ENCODE measurements at places on chromosomes 1 and 21. TPM values are rescaled to one million over a fixed set of nuclear protein-coding genes. Genes with fewer than 3 reads are reported as not detected.

GRCh38 chr1:240210026-240210425, 118.3 kb downstream of the FMN2 start:
- H3K27ac ChIP-seq, result no peak overlapping the region
- no peak for DNase-seq
- no peaks in the 10 kb centered on the region for H3K27me3 ChIP-seq
- H3K36me3 ChIP-seq, result peaks cover 3% of the 10 kb centered on the region
- peaks cover 14% of the 10 kb centered on the region for H3K4me1 ChIP-seq
- H3K4me3 ChIP-seq, result no peak overlapping the region

DNA sequence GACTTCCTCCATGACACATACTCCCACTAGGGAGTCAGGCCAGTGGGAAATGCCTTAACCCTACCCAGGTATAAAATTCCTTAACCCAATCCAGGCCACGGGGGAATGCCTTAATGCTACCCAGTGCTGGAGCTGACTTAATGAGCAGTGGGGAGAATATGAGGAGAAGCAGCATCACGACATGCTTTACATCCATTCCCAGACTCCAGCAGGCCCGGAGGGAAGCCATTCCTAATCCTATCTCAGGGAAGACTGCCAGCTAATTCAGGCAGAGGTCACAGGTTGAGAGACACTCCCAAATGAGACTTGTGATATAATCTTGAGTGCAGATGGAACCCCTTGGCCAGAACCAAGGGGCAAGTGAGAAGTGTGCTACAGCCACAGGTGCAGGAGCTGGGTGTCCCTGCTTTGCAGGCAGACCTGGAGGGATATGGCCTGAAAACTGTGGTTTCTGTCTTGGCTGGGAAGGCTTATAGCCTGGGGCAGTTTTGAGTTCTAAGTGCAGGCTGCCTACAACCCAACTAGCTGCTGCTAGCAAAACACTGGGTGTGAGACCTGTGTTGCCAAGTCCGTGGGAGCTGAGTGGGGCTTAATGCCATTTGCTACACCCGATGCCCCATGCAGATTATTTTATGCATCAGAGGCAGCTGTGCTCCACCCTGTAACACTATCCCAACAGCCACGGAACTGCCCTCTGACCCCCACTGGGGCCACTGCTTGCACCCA, 45.1 kb upstream of the GUCA2A start:
- no peak for DNase-seq
- no peak overlapping the region for H3K4me3 ChIP-seq
- no peaks in the 10 kb centered on the region for H3K27me3 ChIP-seq
- peaks cover 15% of the 10 kb centered on the region for H3K4me1 ChIP-seq

DNA sequence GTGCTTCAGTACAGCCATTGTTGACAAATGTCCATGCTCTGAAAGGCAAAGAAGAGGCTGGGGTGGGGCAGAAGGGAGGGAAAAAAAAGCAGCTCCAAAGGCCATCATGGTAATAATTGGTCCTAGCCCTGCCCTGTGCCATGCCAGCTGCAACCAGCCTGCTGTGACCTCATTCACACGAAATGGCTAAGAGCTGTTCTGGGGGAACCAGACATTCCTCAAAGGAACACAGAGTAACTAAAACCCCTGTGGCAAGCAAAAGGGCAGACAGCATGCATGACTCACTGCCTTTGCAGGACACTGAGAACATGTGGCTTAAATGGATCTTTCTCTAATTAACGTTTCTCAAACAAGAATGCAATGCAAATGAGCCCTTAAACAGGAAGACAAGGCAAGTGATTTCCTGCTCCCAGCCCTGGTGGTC, 42.3 kb downstream of the STYXL2 start:
- no peak for DNase-seq
- no peaks in the 10 kb centered on the region for H3K4me1 ChIP-seq
- no peaks in the 10 kb centered on the region for H3K27me3 ChIP-seq
- H3K27ac ChIP-seq, result no peak overlapping the region

- H3K36me3 ChIP-seq, result no peaks in the 10 kb centered on the region
- no peak for DNase-seq
- no peak overlapping the region for H3K27ac ChIP-seq
- no peak overlapping the region for H3K4me3 ChIP-seq
- H3K27me3 ChIP-seq, result no peaks in the 10 kb centered on the region
Observed at GRCh38 chr1:185880779-185881333, 146.7 kb downstream of the HMCN1 start.

The DPT gene
- total RNA-seq, result 519 TPM

The NEXN gene
- 107 TPM for total RNA-seq

The ZNF695 gene
- not detected for total RNA-seq

DNA sequence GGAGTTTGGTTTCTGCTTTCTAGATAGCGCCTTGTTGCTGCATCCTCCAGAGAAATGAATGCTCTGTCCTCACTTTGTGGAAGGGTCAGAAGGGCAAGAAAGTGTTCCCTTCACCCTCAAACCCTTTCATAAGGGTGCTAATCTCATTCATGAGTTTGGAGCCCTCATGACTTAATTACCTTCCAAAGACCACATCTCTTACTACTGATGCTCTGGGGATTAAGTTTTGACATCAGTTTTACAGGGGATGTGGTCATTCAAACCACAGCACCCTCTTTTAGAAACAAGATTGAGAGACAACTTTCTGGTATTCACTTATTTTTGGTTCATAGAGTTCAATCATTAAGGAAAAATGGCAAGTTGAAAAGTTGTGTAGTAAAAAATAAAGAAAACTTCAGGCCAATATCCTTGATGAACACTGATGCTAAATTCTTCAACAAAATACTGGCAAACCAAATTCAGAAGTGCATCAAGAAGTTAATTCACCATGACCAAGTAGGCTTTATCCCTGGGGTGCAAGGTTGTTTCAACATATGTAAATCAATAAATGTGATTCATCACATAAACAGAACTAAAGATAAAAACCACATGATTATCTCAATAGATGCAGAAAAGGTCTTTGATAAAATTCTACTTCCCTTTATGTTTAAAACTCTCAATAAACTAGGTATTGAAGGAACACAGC, 442.1 kb downstream of the PTBP2 start:
- no peaks in the 10 kb centered on the region for H3K36me3 ChIP-seq
- DNase-seq, result no peak
- no peaks in the 10 kb centered on the region for H3K27me3 ChIP-seq
- no peak overlapping the region for H3K4me3 ChIP-seq

DNA sequence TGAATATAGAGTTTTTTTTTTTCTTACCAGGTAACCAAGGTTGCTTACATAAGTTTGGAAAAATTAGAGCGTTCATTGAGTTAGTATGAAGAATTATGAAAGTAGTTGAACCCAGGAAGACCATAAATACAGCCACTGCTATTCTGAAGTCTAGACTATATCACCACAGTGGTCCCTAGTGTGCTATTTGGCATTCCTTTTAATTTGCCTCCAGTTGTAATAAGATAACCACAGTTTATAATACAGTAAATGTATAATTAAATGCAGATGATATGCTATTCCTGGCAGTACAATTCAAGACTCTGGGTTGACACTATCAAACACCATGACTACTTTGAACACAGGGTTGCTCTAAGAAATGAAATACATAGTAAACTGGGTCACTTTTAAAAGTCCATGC, 270.5 kb downstream of the BRINP2 start:
- no peak overlapping the region for H3K4me3 ChIP-seq
- no peak for DNase-seq
- H3K4me1 ChIP-seq, result no peaks in the 10 kb centered on the region
- H3K27ac ChIP-seq, result no peak overlapping the region

DNA sequence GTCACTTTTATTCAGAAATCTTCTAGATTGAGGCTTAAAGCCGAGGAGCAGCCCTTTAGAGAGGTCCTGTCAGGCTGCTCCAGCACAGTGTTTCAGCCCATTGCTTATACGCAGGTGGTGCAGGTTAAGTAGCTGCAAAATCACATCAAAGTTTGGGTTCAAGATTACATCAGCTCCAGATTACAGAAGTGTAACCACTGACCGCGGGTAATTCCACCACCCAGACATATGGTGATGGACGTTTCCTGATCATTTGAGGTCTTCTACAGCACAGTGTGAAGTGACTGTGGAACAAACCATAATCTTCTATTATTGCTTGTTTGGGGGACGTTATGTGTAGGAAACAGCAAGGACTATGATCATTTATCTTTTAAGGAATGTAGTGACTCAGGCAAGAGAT, 11.8 kb downstream of the C1orf115 start:
- no peak overlapping the region for H3K27ac ChIP-seq
- H3K4me3 ChIP-seq, result no peak overlapping the region
- DNase-seq, result no peak

The SYPL2 gene
- total RNA-seq, result 4.3 TPM

DNA sequence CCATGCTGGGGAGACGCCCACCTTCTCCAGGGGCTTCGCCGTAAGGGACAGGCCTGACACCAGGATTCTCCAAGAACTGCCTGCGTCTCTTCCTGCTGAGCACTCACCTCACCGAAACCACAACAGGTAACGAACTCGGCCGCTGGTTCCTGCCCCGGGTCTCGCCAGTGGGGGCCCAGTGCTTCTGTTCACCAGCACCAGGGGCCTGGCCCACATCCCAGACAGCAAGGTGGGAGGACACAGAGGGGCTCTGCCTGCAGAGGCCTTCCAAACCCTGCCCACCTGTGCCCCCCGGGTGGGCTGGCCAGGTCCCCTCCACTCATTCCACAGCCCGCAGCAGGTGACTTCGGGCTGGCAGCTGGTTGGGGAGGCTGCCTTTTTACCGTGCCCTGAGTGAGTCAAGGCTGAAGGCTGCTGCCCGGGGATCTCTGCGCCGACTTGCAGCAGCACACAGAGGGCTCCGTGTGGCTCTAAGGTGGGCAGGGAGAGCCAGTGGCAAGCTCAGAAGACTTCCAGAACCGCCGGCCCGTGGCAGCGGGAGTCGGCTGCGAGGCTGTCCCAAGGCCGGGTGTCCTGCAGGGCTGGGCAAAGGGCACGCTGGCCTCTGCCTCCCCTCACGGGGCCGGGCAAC, 14.7 kb upstream of the COL18A1 start:
- H3K4me3 ChIP-seq, result no peak overlapping the region
- H3K27me3 ChIP-seq, result no peaks in the 10 kb centered on the region
- H3K27ac ChIP-seq, result no peak overlapping the region
- peaks cover 14% of the 10 kb centered on the region for H3K4me1 ChIP-seq

The F13B gene
- not detected for total RNA-seq

DNA sequence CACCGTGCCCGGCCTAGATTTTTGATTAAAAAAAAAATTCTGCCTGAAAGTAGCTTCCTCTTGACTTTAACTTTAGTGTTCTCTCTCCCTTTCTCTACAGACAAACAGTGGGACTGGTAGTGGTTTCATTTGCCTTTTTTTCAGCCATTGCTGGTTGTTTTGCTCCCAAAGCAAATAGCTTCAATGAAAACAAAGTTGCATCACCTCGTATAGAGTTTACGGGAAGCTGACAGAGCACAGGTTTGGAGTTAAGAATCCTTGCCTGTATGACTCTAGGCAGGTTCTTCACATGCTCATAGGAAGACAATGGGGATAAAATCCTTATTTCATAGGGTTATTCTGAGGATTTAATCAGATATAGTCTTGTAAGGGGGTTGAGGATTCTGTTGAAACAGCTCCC, 21.6 kb downstream of the AADACL4 start:
- H3K4me1 ChIP-seq, result no peaks in the 10 kb centered on the region
- no peak for DNase-seq
- H3K27ac ChIP-seq, result no peak overlapping the region
- H3K36me3 ChIP-seq, result no peaks in the 10 kb centered on the region
- H3K27me3 ChIP-seq, result no peaks in the 10 kb centered on the region

GRCh38 chr1:97196825-97197516, 475.4 kb downstream of the PTBP2 start:
- no peaks in the 10 kb centered on the region for H3K4me1 ChIP-seq
- no peak overlapping the region for H3K27ac ChIP-seq
- no peaks in the 10 kb centered on the region for H3K36me3 ChIP-seq
- DNase-seq, result no peak

DNA sequence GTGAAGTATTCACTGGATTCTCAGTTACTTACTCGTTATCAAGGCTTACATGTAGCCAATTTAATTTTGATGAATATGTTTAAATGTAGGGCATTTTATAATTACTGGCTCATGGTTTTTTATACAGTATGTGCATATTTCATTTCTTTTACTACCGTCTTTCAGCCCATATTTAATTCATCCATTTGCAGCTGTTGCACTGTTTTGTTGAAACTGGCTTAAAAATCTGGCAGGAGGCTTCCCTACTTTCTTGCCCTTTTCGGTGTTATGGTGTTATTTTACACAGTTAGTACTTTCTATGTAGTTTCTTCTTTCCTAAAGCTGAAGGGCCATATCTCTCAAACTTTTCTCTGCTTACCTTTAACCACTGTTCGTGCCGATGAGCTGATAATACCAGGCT, 54.2 kb downstream of the ITSN1 start:
- H3K27me3 ChIP-seq, result no peaks in the 10 kb centered on the region
- no peak overlapping the region for H3K27ac ChIP-seq
- H3K4me3 ChIP-seq, result no peak overlapping the region
- no peak for DNase-seq
- peaks cover 27% of the 10 kb centered on the region for H3K4me1 ChIP-seq
- H3K36me3 ChIP-seq, result no peaks in the 10 kb centered on the region

- peaks cover 3% of the 10 kb centered on the region for H3K4me1 ChIP-seq
- H3K36me3 ChIP-seq, result no peaks in the 10 kb centered on the region
- H3K4me3 ChIP-seq, result no peak overlapping the region
- H3K27ac ChIP-seq, result no peak overlapping the region
Observed at GRCh38 chr1:46039571-46040052, 92.8 kb downstream of the PIK3R3 start.

The CYP4A11 gene
- total RNA-seq, result not detected

DNA sequence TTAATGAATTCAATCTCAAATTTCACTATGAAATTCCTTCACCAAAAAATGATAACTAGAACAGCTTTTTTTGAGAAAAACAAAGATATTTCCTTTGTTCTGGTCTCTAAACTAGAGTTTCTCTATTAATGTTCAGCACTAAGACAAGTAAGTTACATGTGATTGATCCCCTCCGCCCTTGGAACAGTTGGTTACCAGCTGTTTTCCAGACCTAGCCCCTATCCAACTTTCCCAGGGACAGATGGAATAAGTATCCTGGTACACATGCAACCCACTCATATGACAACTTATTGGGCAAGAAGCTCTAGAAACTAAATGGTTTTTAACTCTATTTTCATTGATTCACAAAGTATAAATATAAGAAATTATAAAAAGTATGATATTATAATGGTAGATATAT, 140.4 kb downstream of the COP1 start:
- no peak overlapping the region for H3K4me3 ChIP-seq
- DNase-seq, result no peak
- no peaks in the 10 kb centered on the region for H3K4me1 ChIP-seq
- H3K36me3 ChIP-seq, result no peaks in the 10 kb centered on the region

The TCHH gene
- not detected for total RNA-seq

The NMNAT2 gene
- 3.6 TPM for total RNA-seq

- no peak for DNase-seq
- no peak overlapping the region for H3K27ac ChIP-seq
- no peaks in the 10 kb centered on the region for H3K27me3 ChIP-seq
- no peaks in the 10 kb centered on the region for H3K4me1 ChIP-seq
- no peaks in the 10 kb centered on the region for H3K36me3 ChIP-seq
- H3K4me3 ChIP-seq, result no peak overlapping the region
Observed at GRCh38 chr1:235513495-235514366, 9.5 kb upstream of the B3GALNT2 start.

The RIIAD1 gene
- total RNA-seq, result not detected

GRCh38 chr1:221087919-221088318, 208.7 kb downstream of the HLX start:
- no peaks in the 10 kb centered on the region for H3K36me3 ChIP-seq
- H3K27ac ChIP-seq, result no peak overlapping the region
- no peak overlapping the region for H3K4me3 ChIP-seq
- DNase-seq, result no peak
- no peaks in the 10 kb centered on the region for H3K27me3 ChIP-seq
